Panc1 (cell line): ENCODE measurements at places on chromosomes 5 and 9.

GRCh38 chr9:130428086-130428665, 16.6 kb upstream of the ASS1 start:
- DNase-seq: no peak

DNA sequence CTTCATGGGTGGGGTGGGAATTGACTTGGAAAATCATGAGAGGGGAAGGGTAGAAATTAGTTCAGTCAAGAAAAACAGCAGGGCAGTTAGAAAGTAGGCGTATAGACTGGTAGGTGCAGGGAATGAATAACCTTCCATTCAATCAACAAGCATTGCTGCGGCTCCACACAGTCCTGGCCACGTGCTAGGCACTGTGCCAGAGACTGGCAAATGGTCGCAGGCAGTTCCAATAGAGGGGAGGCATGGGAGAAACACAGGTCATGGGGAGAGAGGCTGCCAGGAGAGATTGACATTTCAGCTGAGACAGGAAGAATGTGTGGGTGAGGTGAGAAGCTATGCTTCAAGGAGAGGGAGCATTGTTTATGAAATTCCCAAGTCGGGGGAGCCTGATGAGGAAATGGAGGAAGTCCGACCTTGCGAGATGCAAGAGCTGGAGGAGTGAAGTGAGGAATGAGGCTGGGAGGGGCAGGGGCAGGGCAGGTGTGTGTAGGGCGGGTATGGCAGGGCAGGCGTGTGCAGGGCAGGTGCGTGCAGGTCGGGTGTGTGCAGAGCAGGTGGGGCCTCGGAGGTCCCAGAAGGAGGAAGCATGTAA, 54.4 kb upstream of the PPARGC1B start:
- DNase-seq: no peak

GRCh38 chr5:145008876-145009530, 826.1 kb downstream of the PRELID2 start:
- DNase-seq: no peak

GRCh38 chr5:149371296-149371962, 7.7 kb downstream of the IL17B start:
- peak; percentile 43 for DNase-seq

DNA sequence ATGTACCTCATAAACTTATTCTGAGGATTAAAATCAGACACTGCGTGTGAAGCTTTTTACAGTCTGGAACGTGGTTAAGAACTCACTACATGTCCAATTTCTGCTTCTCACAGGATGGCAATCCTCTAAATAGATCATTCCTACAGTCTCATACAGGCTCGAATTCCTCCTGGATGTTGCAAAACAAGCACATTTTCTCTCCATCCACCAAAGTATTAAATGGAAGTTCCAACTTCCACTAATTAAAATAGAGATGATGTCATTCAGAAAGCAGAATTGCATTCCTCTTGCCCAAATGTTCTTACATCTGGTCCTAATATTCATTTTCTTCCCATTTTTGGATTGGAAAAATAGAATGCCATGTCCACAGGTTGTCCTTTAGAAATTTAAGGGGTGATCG, 145.5 kb upstream of the PCA3 start:
- DNase-seq: no peak

GRCh38 chr5:159826351-159827214, 89.7 kb upstream of the ADRA1B start:
- DNase-seq: peak; percentile 75

DNA sequence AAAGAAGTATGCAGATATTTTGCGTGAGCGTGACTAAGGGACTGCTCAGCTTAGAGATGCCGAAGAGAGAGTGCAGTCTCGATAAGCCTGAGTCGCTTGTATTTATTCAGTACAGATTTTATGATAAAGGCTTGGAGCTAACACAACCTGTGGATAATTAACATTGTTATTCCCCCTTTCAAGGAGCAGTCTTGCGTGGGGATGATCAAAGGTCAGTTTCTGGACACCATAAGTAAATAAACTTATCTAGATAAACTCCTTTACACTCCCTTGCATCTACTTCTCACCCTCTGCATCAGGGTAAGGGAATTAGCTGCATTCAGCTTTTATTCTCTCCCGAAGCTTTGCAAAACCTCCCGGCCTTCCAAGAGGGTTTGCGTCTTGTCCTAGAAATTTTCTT, 357.8 kb upstream of the ST8SIA4 start:
- DNase-seq: no peak

DNA sequence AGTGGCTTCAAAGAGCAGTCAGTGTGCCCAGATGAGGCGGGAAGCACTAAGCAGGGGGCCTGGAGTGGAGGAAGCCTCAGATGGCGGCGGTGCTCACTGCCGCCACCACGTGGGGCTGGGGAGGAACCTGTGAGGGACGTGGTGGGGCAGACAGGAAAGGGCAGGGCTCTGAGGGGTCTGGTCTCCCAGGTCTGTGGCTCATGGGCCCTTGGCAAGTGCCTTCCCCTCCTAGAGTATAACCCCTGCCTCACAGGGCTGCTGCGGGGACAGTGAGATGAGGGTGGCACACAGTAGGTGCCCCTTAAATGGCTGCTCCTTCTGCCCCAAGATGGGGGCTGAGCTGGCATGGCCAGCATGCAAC, 26.6 kb downstream of the NR5A1 start:
- DNase-seq: no peak

DNA sequence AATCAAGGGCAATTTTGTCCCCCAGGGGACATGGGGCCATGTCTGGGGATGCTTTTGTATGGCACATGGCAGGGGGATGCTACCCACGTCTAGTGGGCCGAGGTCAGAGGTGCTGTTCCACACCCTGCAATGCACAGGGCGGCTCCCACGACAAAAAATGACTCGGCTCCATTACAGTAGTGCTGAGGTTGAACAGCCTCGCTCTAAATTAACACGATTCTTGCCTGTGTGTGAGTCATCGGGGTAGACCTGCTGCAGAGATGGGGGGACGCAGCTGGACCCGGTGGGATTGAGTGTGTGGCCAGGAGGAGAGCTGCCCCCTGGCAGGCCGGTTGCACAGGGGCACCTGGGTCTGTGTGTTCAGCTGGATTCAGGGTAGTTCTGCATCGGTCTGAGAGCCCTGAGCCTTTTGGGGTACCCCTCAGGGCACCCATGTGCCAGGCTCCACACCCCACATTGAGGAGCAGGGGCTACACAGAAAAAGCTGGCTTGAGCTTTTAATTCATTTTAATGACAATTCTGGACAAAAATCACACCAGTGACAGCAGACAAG, 20.0 kb upstream of the COL5A1 start:
- DNase-seq: no peak

GRCh38 chr5:34927785-34928184, 1.6 kb upstream of the DNAJC21 start:
- DNase-seq: no peak

GRCh38 chr5:134267366-134268018, 41.6 kb upstream of the PPP2CA start:
- DNase-seq: no peak

- no peak for DNase-seq
These were observed 147.6 kb downstream of the PLK2 start for GRCh38 chr5:58312299-58312698.

- DNase-seq: no peak
These were observed 338.1 kb downstream of the ASTN2 start for GRCh38 chr9:117076571-117077290.

- DNase-seq: no peak
These were observed 353.6 kb downstream of the DEPDC1B start for GRCh38 chr5:60346393-60346792.

DNA sequence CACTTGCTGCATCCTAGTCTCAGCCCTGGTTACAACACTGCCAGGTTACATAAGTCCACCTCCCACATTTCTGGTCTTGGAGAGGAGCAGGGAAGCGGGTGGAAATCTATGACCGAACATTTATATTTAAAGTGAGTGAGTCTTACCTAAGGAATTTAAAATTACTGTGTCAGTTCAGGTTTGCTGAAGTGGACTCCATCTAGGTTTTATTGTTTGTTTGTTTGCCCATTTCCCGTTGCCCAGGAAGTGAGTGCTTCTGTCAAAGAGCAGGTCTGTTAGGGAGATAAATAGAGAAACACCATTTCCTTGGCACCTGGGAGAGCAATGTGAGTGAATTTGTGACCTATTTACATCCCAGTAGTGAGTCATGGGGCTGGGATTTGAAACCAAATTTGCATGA, 179.5 kb downstream of the KIF4B start:
- no peak for DNase-seq

DNA sequence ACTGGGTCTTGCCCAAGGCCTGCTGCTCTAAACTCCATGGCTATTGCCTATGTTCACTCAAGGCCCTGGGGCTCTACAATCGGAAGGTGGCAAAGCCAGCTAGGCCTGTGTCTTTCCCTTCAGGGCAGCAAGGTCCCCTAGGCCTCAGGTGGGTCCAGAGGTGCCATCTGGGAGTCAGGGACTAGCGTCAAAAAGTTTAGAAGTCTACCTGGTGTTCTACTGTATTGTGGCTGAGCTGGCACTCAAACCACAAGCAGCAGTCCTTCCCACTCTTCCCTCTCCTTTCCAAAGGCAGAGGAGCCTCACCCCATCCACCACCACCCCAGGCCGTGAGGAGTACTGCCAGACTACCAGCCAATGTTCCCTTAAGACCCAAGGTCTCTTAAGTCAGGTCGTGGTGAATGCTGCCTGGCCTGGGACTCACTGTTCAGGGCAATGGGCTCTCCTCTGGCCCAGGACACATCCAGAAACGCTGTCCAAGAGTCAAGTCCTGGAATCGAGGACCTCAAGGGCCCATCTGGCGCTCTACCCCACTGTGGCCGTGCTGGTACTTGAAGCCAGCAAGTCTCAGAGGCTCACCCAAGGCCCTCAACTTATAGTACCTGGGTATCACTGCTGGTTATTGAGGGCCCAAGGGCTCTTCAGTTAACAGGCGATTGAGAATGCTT, 13.0 kb upstream of the SARDH start:
- DNase-seq: no peak

DNA sequence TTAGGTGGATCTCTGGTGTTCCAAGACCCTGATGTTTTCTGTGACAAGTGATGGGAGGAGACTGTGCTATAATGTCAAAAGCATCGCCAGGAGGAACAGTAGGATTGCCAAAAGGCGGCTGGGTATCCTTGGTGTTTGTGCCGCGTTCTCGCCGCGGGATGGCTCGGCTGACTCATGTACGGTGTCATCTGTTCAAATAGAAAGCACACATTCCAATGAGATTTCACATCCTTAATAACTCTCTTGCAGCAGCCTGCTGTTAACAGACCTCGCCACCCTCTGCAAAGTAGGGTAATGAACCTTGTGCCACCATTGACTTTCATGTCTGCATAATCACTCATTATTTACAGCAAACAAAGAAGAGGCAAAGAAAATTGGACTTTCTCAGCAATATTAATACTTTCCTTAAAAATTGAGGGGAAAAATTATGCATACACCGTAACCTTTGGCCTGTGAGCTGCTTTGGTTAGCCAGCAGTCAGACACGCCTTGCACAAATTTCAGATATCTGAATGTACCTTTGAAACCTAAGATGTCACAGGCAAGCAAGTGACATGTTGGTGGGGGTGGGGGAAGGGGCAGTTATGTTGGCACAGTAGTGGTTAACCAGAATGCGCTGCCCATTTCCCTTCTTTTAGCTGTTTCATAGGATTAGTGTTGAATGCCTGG, 289.4 kb downstream of the EFNA5 start:
- DNase-seq: peak; percentile 63

- DNase-seq: no peak
These were observed 68.9 kb upstream of the EQTN start for GRCh38 chr9:27365707-27366376.

DNA sequence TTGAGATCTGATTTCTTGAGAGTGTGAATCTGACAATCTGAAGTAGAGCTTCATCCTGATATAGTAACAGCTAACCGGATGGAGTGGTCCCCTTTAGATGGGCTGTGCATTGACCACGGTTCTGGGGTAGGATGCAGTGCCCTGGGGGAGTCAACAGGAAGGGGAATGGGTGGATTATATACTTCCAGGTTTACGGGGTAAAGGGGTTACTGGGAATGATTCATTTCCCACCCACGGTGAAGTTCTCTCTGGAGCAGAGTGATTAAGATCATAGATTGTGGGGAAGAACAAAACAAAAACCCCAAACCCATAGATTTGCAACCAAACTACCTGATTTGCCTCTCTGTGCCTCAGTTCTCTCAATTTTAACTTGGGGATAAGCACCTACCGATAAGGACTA, 1.5 kb upstream of the B4GALT7 start:
- no peak for DNase-seq

DNA sequence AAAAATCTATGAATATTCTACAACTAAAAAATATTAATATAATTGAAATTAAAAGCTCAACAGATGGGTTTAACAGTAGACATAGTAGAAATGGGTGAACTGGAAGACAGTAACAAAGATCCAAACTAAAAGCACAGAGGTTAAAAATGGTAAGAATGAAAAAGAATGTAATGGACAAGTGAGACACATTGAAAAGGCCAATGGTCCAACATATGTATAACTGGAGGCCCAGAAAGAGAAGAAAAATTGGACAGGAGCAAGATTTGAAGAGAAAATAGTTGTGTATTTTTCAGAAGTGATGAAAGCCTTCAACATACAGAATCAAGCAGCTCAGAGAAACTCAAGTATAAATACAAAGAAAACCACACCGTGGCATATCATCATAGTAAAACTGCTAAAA, 58.6 kb downstream of the PCDHGC5 start:
- DNase-seq: no peak

GRCh38 chr5:30808996-30809395, 384.5 kb upstream of the CDH6 start:
- no peak for DNase-seq

GRCh38 chr5:66741394-66741793, 145.2 kb downstream of the MAST4 start:
- no peak for DNase-seq

DNA sequence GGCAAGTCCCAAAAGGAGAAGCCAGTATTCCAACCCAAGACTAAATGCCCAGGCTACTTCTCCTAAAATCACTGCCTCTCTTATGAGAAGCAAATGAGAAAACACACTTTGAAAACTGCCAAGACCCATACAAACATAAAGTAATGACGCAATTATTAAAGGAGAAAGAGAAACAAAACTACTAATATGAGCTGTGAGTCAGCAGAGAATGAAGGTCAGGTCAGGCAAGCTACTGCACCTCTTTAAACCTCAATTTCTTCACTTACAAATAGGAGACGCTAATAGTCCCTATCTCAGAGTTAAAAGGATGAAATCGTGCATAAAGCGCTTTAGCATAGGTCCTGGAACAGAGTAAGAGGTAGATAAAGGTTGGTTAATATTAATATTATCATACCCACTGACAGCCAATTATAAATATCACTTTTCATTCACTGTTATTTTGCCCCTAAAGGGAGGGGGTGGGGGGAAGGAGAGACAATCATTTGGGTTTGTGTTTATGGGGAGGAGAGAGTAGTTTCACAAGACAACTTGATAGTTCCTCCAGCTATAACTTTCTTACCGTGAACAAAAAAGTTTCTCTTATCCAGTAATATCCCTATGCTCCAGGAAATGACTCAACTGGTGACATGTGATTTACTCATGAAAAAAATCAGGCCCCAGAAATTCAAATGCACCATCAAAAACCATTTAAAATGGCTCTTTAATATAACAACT, 3.6 kb downstream of the PSMB7 start:
- DNase-seq: peak; percentile 46
